ENCODE measurements at places on chromosomes 12 and 14.
A peak's percentile ranks its signal among the peaks of the same experiment; 100 is the strongest.

DNA sequence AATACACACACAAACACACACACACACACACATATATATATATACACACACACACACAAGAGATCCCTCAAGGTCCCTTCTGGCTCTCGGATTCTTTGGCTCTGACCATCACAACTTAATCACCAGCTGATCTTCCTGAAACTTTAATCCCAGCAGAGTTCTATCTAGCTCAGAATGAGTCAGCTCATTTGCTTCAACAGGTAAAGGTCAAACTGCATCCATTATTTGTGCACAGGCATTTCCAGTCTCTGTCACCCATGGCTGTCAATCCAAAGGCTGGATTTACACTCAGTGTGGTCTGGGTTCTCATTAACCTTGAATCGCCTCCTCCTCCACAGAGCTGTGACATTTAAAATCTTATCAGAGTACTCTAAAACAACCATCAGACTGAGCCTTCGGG lies 113.3 kb upstream of the TMPO start:
- no peak for DNase-seq

DNA sequence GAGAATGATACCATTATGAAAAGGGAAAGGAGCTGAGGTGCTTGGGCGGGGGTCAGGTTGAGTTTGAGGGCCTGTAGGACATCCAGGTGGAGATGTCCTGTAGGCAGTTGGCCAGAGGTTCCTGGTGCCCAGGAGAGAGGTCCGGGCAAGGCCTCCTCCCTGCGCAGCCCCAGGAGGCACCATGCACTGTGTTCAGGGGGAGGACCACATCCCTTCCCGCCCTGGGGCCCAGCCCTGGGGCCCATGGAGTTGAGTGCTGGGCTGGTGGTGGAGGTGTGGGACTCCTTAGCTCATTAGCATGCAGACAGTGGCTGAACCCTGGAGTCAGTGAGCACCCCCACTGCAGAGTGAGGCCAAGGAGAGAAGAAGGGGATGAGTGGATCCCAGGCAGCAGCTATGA lies 5.7 kb upstream of the FAIM2 start:
- no peak for DNase-seq

GRCh38 chr14:36313898-36314297 lies 6.5 kb downstream of the MBIP start:
- DNase-seq = peak; percentile 23

- DNase-seq = no peak
Measured at GRCh38 chr12:26573225-26573909, 259.6 kb downstream of the ITPR2 start.

GRCh38 chr14:101502761-101503392 lies 58.4 kb upstream of the DIO3 start:
- DNase-seq = no peak

- DNase-seq = no peak
Measured at GRCh38 chr14:58992935-58993334, 195.5 kb upstream of the DAAM1 start.

DNA sequence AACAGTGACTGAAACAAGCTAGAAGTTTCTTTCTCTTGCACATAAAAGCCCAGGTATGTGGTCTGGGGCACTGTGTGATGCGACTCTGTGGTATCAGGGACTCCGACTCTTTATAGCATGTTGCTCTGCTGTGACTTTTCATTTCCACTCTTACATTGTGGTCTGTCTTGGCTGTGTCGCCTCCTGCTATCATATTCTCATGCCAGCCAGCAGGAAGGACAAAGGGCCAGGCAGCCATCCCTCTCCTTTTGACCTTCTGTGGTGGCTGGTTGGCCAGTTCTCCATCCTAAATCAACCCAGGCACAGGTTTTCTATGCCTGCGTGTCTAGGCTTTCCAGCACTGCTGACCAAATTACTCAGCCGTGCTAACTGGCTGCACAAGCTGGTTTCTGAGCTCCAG lies 8.0 kb downstream of the ACAD10 start:
- no peak for DNase-seq

DNA sequence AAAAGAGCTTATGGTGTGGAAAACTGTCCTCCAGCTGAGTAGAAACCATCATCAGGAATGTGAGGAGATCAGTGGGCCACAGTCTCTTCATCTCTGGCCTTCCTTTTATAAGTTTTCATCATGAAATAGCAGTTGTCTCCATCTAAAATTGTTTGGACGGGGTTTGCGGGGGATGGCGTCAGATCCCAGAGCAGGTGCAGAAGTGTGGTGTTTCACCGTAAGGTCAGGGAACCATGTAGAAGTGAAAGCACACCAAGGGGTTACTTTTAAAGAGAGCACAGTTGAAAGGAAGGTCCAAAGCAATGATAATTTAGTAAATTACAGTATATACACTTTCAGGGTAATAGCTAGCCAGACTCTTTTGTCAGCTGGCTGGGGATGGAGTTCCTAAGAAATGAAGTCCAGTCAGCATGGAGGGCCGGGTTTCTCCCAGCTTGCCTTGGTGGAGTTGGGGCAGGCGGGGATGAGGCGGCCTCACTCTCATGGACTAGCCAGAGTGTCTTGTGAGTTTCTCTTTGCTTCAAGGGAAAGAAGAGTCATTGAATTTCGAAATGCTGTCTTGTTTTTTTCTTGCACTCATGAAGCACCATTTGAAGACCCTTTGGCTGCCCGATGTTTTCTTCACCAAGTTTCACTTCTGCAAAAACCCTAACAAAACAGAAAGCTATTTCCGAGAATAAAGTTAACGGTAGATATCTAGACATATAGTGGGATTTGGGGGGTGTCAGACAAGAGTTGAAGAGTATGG lies 100.6 kb downstream of the ETV6 start:
- no peak for DNase-seq

DNA sequence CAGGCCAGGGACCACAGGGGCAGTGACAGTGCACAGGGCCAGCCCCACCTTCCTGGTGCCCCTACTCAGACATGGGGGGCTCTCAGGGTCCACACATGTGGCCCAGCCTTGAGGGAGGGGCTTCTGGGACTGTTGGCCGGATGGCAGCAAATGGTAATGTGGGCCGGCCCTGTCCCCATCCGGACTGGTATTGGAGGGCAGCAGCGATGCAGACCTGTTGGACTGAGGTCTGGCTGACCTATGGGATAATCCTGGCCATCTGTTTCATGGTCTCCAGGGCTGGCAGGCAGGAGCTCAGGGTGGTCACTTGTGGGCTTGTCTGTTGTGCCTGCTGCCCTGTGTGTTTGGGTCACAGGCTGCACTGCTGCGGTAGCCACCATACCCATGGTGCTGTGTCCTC lies 387.5 kb downstream of the TMEM121 start:
- DNase-seq = no peak

- no peak for DNase-seq
Measured at GRCh38 chr12:16300122-16300521, 22.6 kb upstream of the SLC15A5 start.

DNA sequence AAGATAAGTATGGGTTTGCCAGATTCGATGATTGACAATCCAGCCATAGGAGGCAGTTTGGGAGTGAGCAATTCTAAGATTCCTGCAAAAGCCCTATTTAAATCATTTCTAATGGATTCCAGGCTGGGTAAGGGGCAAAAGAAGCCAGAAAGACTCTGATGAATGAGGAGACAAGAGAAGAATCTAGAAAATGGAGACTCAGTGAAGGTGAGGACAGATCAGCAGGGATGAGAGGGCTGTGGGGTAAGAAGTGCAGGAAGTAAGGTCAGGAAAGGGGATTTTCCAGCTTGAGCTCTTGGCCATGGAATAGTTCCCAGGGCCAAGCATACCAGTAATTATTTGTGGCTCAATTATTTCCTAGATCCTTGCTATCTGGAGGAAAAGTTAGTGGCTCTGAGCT lies 87.3 kb downstream of the TMX1 start:
- no peak for DNase-seq

DNA sequence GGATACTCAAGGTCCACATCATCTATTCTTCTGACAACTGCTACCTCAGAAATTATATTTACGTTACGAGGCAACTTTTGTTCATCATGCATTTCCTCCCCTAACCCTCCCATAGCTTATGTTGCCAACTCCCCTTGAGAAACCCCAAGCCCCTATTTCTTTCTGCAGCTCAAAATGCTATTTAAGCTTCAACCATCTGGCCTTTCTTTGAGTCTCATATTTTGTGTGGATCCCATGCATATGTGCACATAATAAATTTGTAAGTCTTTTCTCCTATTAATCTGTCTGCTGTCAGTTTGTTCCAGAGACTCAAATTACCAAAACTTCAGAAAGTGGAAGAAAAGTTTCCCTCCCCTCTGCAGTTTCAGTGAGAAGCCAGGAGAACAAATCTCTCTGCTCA lies 444.1 kb downstream of the TRHDE start:
- no peak for DNase-seq

- DNase-seq = peak; percentile 19
Measured at GRCh38 chr12:118061873-118062843, 1.2 kb upstream of the WSB2 start.

DNA sequence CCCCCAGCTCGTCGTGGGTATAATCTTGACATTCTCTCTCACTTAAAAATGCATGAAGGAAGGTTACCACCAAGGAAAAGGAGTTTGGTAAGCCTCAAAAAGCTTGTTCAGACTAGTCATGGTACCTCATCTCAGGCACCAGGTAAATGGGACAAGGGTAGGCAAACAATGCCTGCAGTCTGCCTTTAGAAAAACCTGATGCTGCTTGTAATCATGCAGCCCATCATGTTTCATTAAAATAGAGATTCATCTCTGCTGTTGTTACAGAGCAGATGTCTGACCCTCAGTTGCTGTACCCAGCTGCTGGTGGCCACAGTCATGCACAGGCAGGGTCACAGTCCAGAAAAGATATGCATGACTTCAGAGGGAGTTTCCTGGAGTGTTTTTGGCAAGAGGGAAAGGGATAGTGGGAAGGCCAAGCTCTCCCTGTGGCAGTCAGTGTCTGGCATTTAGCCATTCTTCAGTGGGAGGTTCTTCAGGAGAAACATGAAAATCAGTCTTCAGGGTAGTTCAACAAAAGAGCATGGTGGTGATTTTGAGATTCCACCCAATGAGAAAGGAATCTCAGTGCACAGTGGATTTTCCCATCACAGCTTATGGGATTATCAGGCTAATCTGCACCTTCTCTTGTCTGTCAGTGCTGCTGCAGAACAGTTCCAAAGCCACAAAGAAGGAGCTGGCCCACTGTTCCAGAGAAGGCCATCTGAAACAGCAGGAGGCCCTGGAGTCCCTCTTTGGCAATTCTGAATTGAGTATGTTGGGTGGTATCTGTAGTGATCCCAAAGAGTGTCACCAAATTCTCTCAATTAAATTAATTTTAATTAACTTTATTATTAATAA lies 202.7 kb upstream of the FRMD6 start:
- DNase-seq = no peak

- DNase-seq = no peak
Measured at GRCh38 chr12:92595663-92596062, 107.1 kb upstream of the PLEKHG7 start.

DNA sequence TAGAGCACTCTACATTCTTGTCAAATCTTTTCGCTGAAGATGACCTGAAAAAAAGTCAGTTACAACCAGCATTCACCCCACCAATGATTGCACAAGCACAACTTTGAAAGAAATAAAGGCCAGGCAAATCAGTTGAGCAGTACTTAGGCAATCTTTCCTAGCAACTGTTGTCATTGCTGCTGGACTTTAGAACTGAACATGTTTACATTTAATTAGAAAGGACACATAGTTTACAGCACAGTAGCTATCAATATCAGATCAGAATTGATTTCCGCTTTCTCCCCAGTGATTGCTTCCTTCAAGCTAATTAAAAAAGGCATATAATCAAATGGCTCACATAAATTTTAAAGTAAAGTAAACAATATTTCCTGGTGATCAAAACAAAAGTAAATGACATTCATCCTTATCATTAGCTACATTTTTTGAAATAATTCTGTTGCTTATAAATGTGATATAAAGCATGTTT lies 128.4 kb downstream of the FOXA1 start:
- no peak for DNase-seq

- DNase-seq = no peak
Measured at GRCh38 chr14:31969699-31970240, 107.3 kb upstream of the ARHGAP5 start.

DNA sequence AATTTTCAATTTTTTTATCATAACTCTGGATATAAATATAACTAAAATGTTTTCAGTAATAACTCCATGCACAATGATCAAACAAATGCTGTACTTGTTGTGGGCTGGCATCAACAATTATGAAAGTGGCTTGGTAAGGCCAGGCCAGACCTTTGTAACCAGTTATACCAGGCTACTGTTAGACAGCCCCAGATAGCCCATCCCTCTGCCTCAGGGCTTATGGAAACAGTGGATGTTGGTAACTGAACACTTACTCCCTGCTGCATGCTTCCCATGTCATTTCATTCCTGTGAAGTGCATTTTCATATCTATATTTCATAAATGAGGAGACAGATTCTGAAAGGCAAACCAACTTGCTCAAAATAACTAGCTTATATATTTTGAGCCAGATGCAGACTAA lies 195.0 kb downstream of the SYT1 start:
- DNase-seq = no peak

- no peak for DNase-seq
Measured at GRCh38 chr12:124024263-124024678, 51.3 kb downstream of the ZNF664 start.

- DNase-seq = no peak
Measured at GRCh38 chr14:97802430-97803373, 1005.5 kb downstream of the VRK1 start.

GRCh38 chr12:59736786-59737185 lies 141.0 kb downstream of the SLC16A7 start:
- no peak for DNase-seq

- no peak for DNase-seq
Measured at GRCh38 chr14:56064513-56064912, 53.7 kb upstream of the PELI2 start.

DNA sequence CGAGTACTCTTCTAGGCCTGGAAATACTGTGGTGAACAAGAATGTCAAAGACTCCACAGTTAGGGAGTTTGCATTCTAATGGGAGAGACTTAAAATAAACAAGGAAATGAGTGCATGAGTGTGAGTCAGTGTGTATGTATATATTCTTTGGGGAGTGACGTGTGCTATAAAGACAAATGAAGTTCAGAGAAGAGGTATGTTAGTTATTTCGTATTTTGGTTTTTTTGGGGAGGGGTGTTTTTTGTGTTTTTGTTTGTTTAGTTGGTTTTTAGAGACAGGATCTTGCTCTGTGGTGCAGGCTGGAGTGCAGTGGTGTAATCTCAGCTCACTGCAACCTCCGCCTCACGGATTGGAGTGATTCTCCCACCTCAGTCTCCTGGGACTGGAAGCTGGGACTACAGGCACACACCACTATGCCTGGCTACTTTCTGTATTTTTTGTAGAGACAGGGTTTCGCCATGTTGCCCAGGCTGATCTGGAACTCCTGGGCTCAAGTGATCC lies 74.3 kb downstream of the SRGAP1 start:
- DNase-seq = no peak

- no peak for DNase-seq
Measured at GRCh38 chr14:55353686-55354467, 57.8 kb downstream of the ATG14 start.

DNA sequence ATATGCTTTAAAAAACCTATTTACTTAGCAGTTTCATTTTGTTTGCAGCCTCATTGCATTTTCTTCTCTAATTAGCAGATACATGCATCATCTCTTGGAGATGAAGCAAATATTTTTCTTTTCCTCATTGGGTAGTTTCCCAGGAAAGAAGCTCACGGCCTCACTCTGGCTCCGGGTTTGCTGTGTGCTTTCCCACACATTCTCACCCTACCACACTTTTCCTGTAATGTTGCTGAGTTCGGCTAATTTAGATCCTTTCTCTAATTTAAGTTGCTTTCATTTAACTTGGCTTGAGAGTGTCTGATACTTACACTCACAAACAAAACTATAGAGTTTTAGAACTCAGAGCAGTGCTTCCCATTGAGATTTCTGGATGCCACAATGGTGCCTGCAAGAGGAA lies 928.2 kb downstream of the NRXN3 start:
- no peak for DNase-seq

GRCh38 chr14:24313913-24314312 lies 2.6 kb downstream of the LTB4R start:
- no peak for DNase-seq

Data from NCI-H1092 treated with DMSO at 0.1 percent for 48 hours (cell line).